ENCODE measurements at places on chromosomes 3 and 15.
A peak's percentile ranks its signal among the peaks of the same experiment; 100 is the strongest.

DNA sequence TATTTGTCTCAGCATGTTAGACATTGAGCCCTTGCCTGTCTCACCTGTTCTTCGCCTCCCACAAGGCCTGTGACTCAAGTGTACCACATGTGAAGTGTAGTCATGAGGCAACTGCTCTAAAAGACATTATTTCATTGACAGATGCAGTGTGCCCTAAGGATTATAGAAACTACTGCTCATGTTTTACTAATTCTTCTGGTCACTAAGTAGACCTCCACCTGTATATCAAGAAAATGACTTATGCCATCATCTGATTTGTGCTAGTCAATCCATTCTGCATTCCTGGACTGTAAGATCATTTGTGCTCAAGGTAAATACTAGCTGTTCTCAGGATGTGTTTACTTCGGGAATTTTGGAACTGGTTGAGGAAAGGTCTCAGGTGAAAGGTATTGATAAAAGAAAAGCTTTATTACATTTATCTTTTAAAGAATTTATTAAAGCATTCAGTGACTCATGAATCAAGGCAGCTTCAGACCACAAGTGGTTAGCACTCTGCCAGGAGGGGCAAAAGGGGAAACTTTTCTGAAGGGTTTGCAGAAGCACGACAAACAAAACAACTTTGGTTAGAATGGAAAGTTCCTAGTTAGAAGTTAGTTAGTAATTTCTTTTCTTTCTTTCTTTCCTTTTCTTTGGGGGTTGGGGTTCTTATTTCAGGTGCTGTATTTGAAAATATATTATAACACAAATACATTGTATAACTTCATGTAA, 465.3 kb upstream of the CBLB start:
- DNase-seq = peak; percentile 37

DNA sequence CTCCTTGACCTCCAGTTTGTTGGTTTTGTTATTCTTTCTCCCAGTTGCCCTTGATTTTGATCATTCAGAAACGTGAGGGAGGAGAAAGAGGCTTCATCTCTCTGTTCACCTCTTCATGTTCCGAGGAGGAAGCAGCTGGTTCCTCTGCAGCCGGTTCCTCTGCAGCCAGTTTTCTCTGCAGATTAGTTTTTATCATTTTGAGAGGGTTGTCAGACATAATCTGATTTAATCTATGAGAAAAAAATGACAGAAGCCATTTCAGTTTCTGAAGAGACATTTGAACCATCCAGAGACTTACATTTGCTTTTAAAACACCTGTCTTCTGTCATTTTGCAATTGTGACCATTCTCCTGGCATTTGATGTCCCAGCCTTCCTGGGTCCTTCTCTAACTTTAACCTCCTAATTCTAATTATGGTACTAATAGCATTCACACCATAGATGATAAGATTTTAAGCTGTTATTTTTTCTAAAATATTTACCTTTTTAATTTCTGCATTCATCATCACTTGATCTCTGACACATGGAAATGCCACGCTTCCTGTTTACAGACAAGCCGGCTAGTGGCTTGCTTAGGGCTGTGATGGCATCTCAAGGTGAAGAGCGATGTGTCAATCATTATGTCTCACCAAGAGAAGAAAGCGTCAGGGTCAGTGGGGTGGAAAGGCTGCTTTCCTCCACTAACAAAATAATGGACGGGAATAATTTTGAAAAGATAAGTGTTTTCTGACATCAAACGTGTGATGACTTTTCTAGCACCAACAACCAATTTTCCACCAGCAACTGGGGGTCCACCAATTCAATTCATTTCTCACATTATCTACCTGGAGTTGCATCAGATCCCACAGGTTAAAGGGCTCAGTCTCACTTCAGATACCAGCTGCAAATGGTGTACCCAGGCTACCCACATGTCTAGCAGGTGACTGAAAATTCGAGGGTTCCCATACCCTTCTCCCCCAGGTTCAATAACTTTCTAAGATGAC, 76.4 kb downstream of the CHRNA7 start:
- DNase-seq = peak; percentile 13

GRCh38 chr15:65985387-65985786, 116.1 kb downstream of the RAB11A start:
- no peak for DNase-seq

GRCh38 chr15:91561371-91562100, 292.0 kb upstream of the SLCO3A1 start:
- DNase-seq = no peak

GRCh38 chr3:173591401-173591800, 193.9 kb downstream of the NLGN1 start:
- no peak for DNase-seq

DNA sequence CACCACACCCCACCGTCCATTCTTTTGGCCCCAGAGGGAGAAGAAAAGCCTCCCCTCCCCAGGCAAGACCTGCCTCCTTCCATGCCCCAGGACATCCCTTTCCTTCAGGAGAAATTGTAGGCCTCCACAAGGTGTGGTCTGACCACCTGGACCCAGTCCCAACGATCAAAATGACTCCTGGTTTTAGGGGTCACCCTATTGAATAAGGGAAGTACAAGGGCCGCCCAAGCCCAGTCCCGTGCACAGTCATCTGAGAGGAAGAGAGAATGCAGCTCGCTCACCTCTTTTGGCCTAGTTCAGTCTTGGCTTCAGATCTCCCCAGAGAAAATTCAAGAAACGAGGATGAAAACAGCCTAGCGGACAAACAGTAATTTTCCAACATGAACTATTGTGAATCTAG, 249.1 kb downstream of the UACA start:
- DNase-seq = no peak

Measured in activated CD4-positive, alpha-beta T cell treated with anti-CD3 and anti-CD28 coated beads, Interleukin-2, amount 10 ng/mL, durations not matched to agents 7 days and 5 days (primary cell).